Effector memory CD4-positive, alpha-beta T cell (primary cell): ENCODE measurements at places on chromosomes 5 and 9.

DNA sequence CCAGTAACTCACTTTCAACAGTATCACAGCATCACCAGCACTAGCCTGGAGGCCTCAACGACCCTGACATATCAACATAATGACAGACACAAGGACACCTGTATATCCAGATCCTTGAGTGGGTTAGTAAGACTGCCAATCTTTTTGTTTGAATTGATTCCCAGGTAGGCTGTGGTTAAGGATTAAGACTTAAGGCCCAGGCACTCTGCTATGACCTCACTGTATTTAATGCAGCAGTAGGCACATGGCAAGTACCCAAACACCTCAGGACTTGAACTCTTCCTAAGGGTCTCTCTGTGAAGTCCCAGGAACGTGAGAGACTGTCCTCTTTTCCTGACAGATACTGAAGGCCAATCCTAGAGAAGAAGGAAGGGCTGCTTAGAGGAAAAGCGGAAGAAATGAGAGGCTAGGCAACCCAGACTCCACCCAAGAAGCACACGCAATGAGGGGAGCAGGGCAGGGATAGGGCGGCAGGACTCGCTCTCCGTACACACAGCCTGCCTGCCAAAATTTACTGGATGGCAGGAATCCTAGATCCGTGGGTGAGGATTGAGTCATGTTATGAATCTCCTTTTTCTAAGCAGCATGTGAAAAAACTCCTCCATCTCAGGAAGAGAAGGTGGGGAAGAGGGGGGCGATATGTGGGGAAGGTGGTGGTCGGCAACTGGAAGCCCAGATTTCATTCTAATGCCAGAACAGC is 93.4 kb downstream of the SIL1 start:
- DNase-seq, result no peak

GRCh38 chr5:99644822-99645221 is 716.0 kb upstream of the CHD1 start:
- DNase-seq, result no peak

GRCh38 chr9:98117984-98118639 is 910 bp downstream of the TRIM14 start:
- DNase-seq, result no peak

DNA sequence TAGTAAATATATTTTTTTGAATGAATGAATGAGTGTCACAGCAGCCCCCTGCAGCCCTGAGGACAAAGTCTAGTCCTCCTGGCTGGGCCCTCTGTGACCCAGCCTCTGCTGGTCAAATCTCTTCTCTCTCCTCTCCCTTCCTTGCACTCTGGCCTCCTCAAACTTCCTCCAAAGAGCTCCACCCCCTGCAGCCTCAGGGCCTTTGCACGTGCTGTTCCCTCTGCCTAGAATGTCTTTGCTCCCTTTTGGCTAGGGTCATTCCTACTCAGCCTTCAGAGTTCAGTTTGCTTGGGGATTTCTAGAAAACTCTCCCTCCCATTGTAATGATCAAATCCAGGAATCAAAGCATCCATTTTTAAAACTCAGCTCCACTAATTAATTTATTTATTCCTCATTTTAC is 13.0 kb downstream of the SH2D3C start:
- no peak for DNase-seq

DNA sequence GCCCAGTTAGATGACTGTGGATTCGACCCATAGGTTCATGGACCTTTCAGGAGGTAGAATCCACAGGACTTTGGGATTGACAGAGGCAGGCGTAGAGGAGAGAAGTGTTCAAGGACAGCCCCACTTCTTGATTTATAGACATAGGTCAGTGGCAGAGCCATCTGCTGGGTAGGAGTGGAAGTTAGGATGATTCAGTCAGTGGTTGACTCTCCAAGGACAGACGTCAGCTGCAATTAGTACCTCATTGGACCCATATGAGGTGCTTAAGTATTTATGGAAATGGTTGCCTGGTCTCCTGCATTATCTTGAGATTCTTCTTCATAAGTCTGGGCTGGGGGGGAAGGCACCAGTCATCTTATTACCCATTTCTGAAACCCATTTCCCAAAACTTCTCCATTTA is 70.9 kb downstream of the SH3RF2 start:
- DNase-seq, result no peak
